Neural crest cell (in vitro differentiated cells): ENCODE measurements at places on chromosomes 11 and 22. TPM values are rescaled to one million over a fixed set of nuclear protein-coding genes. Genes with fewer than 3 reads are reported as not detected.

Gene BANF1
- total RNA-seq: 348 and 358 TPM in 2 replicates

Gene MS4A7
- total RNA-seq: not detected in 2 replicates

Gene MCHR1
- 0.84 and 1.3 TPM in 2 replicates for total RNA-seq

Gene TXNRD2
- 21.7 and 22.2 TPM in 2 replicates for total RNA-seq

Gene LUZP2
- total RNA-seq: 0.23 and 0.28 TPM in 2 replicates

Gene C11orf86
- total RNA-seq: not detected in 2 replicates

Gene ANKK1
- total RNA-seq: 0.09 TPM in 1 of 2 replicates, not detected in the other

Gene IGF2
- 19.0 and 20.1 TPM in 2 replicates for total RNA-seq

Gene ACCS
- total RNA-seq: 9.9 and 11.0 TPM in 2 replicates

Gene CDON
- 21.3 and 22.1 TPM in 2 replicates for total RNA-seq

Gene MYEOV
- total RNA-seq: 0.16 and 0.35 TPM in 2 replicates

Gene RCOR2
- 107 and 108 TPM in 2 replicates for total RNA-seq

Gene APOBEC3H
- not detected in 2 replicates for total RNA-seq

Gene CD6
- total RNA-seq: 0.30 and 0.39 TPM in 2 replicates

Gene TRIM48
- total RNA-seq: not detected in 2 replicates

Gene ACAT1
- 44.6 and 45.6 TPM in 2 replicates for total RNA-seq
